ENCODE measurements at places on chromosomes 3 and 15.

GRCh38 chr3:151871639-151872468 lies 1.6 kb upstream of the SUCNR1 start:
- DNase-seq = peak; percentile 81

GRCh38 chr15:62128916-62129315 lies 36.2 kb downstream of the C2CD4B start:
- no peak for DNase-seq

GRCh38 chr3:171815973-171816595 lies 5.8 kb upstream of the PLD1 start:
- no peak for DNase-seq

- no peak for DNase-seq
Observed at GRCh38 chr3:190697502-190697830, 165.0 kb downstream of the GMNC start.

DNA sequence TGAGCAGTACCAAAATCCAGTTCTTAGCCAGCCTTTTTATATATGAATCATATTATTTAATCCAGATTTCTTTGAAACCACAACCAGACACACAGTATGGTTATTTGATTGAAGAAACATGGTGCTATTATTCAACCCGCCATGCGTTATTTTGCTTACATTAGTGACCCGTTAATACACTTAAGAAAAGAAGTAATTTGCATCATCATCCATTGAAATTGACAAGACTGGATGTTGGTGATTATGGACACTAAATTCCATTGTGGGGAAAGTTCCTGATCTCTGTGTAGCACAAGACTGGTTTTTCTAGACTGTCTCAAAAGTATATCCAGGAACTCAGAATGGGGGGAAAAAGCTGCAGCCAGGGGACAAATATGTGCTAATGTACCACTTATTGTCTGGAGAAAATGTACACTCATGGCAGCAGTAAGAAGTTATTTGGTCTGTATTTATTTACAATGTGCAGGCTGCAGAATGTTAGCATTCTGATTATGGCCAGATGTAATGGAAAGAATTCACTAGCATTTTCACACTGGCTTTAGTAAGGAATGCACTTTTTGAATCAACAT lies 80.3 kb downstream of the FILIP1L start:
- DNase-seq = no peak

DNA sequence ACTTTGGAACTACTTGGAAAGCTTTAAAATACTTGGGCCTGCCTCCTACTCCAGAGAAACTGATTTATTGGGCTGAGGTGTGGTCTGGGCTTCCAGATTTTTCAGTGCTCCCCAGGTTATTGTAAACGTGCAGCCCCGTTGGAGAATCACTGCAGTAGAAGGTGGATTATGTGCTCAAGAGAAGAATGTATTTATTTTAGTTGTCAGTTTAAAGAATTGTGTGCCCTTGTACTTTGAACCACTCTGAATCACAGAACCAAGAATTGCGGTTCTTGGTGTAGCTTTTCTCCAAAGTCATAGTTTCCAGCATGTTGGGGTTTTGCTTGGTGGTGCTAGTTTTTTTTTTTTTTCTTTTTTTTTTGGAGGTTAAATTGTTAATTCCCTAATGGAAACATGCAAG lies 1.6 kb downstream of the TATDN2 start:
- no peak for DNase-seq

DNA sequence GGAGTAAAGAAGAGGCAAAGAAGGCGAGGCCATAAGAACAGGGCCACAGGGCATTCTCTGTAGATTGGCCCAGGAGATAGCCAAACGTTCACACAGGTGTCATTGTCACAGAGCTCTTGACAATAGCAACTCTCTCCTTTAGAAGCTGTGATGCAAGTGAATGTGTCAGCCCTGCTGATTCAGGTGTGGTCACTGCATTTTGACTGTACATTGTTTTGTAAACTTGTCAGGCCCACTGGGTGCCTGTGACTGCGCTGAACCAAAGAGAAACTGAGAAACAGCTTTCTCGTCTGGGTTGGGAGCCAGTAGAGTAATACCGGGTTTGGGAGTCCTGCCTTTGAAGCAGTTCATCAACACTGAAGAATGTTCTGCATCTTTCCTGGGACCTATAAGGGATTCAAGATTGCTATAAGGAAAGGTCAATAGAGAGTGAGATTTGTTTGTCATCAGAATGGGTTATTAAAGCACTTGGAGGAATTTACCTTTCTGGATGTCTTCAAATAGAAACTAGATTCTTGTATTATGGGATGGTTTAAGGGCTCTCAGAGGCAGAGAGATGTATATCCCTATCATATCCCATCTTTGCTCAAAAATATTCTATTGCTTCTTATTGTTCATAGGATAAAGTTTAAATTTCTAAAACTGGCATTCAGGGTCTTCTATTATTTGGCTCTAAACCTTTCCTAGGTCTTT lies 45.4 kb downstream of the TMEM45A start:
- DNase-seq = no peak

DNA sequence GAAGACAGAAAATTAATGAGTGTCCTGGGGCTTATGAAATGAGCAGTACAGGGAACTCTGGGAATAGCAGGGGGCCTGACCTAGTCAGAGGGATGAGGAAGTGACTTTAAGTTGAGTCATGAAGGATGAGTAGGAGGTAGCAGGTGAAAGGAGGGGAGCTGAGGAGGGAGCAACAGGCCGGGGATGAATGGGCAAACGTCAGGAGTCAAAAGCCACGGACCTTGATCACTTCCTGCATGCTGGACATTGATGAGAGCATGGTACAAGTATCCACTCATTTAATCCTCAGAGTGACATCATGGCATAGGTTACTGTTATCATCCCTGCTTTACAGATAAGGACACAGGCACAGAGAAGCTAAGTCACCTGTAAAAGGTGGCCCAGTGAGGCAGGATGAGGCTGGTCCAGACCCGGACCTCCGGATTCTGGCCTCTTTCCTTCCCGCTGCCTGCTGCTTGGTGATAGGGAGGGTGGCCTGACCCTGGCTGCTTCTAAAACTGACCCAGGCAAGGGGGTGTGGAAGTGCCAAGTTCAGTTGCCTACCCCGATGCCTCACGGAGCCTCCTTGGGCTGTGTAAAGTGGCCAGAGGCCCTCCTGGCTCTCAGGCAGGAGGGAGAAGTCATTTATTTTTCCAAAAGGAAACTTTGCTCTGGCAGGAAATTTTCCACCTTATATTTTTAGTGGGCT lies 7.6 kb downstream of the CORO2B start:
- peak; percentile 22 for DNase-seq

DNA sequence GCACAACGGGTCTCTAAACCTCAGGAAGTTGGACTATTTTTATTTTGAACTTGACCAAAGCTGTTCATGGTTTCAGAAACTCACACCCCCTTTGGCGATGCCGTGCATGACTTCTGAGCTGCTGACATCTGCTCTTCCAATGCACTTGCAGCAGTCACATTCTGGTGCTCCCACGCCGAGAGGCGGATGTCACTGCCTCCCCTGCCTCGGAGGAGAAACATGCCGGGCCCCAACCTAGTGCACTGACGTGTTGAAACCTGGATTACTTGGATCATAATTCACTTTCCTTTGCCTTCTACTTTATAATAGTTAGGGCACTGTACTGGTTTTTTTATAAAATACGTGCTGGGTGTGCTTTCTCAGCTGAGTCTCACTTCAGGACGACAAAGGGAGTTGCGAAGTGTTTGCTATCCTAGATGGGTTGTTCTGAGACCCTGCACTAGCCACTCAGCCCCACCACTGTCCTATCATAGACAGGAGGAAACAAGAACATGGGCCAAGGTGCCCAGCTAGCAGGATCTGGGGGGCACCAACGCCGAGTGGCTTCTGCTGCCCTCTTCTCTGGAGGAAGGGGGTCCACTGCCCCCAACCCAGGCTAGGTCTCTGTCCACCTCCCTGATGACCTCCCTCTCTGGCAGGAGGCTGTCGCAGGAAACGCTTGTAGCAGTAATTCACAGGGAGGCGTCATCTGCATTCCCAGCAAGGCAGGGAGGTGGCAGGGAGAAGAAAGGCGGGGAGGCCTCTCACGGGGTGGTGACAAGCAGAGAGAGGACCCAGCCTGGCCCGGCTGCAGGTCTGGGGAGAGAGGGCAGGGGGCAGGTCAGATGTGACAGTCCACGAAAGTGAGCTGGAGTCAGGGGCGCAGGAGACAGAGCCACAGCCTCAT lies 158.8 kb upstream of the IQSEC1 start:
- DNase-seq = no peak

DNA sequence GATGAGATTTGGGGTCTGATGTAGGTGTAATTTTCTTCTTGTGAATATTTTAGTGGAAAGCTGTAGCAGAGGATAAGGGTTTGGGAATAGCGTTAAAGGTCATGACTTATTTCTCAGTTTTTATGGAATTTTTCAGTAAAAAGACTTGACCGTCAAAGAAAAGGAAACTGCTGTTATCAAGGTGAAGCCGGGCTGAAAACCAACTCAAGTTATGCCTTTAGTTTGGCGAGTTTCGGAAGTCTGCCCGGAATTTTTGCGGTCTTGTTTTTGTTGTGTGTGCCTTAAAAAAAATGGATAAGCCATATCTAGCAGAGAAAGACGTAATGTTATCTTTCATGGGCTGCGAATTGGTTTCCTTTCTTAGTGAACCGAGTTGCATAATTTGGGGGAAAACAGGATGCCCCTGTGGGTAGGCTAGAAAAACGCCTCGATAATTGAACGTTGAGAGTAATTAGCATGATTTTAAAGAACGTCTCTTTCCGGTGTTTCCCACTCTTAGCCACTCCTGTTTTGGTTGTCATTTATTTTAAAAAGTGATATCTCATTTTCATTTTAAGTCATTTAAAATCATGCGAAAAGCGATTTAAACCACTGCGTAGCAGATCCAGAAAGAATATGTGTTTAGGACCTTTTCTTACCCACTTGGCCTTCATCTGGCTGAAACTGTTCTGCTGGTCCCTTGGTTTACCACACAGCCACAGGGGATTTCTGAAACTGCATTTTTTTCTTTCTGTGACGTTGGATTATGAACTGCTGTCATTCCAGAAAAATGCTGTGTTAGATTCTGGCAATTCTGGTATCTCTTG lies 1.1 kb downstream of the NFKBIZ start:
- peak; percentile 49 for DNase-seq

DNA sequence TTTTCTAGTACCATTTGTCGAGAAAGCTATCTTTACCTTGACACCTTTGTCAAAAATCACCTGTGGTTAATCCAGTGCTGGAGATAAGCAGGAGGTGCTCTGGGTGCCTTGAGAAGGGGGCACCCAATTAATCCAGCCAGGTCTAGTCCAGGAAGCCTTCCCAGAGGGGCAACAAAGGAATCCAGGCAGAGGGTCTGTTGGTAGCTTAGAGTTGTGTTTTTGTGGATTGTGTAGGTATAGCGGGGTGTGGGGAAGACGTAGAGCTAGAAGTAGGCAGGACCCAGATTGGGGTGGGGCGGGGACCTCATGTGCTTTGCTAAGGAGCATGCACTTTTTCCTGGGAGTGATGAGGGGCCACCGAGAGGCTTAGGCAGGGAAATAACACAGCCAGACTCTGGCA lies 6.0 kb upstream of the PIGZ start:
- DNase-seq = no peak

- DNase-seq = no peak
Observed at GRCh38 chr3:72595376-72595775, 252.9 kb downstream of the SHQ1 start.

All from COLO829 (cell line).